Eye (tissue), 1 donor: ENCODE measurements at places on chromosomes 16 and 17.

GRCh38 chr17:81427173-81428120 lies 32.2 kb downstream of the BAHCC1 start:
- no peak for DNase-seq

DNA sequence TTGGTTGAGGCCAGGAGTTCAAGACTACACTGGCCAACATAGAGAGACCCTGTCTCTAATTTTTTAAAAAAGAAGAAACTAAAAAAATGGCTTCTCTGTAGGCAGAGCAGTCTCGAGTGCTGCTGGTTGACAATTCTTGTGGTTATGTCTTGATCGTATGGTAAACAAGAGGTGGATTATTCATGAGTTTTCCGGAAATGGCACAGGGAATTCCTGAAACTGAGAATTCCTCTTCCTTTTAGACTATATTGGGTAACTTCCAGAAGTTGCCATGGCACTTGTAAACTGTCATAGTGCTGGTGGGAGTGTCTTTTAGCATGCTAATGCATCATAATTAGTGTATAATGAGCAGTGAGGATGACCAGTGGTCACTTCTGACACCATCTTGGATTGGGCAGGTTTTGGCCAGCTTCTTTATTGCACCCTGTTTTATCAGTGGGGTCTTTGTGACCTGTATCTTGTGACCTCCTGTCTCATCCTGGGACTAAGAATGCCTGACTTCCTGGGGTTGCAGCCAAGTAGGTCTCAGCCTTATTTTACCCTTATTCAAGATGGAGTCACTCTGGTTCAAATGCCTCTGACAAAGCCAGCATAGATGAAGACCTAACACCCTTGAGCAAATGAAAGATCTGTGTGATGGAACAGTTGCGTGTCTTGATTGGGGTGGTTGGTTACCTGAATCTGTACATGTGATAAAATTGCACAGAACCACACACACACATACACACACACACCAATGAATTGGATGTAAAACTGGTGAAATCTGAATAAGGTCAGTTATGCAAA lies 30.2 kb downstream of the BMERB1 start:
- no peak for DNase-seq

- no peak for DNase-seq
These were observed 62.1 kb downstream of the LMF1 start for GRCh38 chr16:908526-909155.

DNA sequence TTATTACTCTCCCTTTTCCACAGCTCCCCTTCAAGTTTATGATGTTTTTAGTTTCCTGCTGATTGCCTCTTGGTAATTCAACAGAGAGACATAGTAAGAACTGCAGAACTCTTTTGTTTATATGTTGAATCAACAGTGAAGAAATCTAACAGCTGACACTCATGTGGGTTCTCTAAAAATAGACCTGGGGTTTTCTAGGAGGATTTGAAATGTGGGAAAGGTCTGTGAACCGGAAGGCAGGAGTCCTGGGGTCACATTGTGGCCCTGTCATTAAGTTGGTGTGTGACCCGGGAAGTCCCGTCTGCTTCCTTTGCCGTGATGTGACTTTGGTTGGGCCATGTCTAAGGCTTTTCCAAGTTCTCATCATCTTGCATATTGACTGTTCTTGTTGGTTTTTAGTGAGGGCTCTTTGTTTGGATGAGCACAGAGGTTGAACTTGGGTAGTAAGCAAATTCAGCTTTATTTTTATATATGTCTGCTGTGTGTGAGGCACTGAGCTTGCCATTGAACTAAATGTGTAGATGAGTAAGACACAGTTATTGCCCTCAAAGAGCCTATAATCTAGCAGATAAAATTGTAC lies 48.5 kb upstream of the HS3ST3A1 start:
- DNase-seq: no peak

- DNase-seq: no peak
These were observed 3.7 kb downstream of the VAMP2 start for GRCh38 chr17:8159032-8159400.

GRCh38 chr16:25018972-25019617 lies 3.9 kb upstream of the ARHGAP17 start:
- no peak for DNase-seq

DNA sequence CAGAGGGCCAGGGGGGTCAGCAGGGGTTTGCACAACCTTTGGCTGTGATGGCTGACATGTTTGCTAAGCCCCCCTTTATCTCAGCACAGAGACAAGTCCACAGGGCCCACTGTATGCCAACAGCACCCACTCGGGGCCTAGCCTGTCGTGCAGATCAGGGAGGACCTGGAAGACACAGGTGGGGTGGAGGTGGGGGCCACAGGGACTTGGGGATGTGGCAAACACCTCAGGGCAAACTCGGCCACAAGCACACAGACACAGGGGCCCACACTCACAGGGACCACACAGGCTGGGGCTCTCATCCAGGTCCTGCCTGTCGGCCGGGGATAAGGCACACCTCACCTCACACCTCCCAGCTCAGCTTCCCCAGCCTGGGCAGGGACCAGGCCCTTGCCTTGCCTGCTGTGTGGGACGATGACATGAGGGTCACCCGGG lies 87.9 kb downstream of the C16orf78 start:
- no peak for DNase-seq

DNA sequence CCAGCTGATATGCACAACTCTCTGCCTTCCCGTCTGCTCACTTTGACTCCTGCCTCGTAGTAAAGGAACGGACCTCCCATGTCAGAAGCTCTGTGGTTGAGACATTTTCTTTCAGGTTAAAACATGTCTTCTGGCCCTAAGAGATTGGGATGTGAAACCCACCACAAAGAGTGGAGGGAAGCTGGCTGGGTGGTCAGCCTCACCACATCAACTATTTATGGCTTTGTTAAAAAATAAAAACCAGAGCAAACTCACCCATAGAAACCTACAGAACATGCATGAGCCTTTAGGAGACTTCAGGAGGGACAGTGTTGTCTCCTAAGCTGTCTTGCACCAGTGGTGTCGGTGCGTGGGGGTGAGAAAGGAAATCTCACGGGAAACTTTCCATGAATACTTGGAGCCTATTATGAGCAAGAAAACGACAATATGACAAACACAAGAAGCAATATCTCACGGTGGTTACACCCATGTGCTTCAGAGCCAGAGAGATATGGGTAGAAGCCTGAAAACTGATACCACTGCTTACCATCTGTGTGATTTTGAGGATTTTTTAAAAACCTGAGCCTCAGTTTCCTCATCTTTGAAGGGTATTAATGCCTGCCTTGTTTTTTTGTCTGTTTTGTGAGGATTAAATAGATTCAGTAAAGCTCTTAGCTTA lies 61.7 kb upstream of the XYLT1 start:
- DNase-seq: no peak

- no peak for DNase-seq
These were observed 76.4 kb downstream of the GPR139 start for GRCh38 chr16:19997264-19997663.

DNA sequence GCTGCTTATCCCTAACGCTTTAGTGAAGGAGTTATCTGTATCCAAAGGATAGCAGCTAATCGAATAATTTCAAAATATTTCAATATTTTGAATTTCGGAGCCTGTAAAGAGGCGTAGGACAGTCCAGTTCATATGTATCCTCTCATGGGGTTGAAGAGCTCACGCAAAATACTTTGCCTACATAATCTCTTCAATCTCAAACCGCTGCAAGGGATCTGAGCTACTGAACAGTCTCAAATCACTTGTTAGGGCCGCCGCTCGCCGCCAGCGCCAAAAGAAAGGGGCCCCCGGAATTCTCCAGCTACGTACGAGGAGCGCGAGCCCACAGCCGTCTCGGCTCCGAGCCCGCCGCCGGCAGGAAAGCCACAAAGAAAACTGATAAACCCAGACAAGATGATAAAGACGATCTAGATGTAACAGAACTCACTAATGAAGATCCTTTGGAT lies 601 bp upstream of the RFWD3 start:
- no peak for DNase-seq

GRCh38 chr16:84270071-84270470 lies 24.6 kb upstream of the WFDC1 start:
- DNase-seq: no peak
